ENCODE measurements at places on chromosomes 12 and 14.

DNA sequence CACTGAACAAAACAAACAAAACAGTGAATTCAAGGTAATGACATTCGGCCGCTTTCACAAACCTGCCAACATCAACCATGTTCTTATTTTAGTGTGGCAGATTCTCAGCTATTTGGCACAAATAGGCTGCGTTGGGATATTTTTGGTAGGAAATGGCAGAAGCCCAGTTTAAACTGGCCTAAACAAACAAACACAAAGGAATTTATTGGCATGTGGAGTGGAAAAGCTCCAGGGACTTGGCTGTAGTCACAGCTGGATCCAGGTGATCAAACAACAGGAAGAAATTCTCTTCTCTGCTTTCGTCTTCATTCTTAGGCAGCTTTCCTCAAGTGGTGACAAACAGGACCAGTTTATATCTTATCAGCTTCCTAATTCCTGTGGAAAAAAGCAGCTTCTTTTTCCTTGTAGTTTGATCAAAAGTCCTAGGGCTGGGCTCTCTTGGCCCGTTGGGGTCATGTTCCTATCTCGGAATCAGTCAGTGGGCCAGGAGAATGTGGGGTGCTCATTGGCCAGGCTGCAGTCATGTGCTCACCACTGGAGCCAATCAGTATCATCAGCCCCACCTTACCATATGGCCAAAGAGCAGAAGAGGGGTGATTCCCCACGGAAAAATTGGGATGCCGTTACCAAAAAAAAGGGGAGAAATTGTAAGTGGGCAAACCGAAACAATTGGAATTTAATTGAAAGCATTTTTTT, 22.6 kb downstream of the C12orf75 start:
- no peak for DNase-seq

DNA sequence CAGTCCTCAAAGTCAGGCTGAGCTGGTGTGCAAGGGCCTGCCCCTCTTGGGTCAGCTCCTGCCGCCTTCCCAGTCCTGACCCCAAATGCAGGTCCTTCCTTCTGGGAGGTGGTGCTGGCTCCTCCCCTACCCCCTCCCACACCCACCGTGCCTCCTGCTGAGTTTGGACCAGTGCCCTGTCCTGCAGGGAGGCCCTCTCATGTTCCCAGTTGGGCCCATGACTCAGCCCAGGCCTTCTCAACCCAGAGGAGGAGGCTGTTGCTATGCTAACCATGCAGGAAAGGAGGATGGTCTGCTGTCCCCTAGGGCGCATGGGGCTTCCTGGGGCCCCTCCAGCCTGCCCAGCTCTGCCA, 4.4 kb downstream of the ZBTB42 start:
- no peak for DNase-seq

DNA sequence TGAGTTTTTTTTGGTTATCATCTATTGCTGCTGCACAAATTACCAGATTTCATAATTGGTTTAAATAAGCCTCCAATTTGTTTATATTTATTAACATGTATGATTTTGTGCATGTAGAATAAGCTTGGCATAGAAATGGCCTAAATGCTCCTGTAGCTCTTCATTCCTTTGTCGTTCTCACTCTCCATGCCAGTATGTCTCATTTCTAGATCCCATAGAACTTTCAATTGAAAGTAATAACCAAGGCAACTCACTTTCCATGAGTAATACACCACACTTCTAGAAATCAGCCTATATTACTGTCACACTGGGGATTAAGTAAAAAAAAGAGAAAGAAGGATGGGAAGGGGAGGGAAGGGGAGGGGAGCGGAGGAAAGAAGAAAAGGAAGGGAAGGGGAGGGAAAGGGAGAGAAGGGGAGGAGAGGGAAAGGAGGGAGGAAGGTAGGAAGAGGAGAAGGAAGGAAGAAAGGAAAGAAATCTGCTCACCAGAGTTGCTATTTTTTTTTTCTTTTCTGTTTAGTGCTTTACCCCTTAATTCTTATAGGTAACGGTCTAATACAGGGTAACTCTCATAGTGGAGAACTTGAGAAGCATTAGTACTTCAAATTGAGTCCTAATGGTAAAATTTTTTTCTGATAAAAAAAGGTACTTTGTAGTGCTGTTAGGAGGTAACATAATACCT, 45.6 kb downstream of the MDM2 start:
- no peak for DNase-seq

DNA sequence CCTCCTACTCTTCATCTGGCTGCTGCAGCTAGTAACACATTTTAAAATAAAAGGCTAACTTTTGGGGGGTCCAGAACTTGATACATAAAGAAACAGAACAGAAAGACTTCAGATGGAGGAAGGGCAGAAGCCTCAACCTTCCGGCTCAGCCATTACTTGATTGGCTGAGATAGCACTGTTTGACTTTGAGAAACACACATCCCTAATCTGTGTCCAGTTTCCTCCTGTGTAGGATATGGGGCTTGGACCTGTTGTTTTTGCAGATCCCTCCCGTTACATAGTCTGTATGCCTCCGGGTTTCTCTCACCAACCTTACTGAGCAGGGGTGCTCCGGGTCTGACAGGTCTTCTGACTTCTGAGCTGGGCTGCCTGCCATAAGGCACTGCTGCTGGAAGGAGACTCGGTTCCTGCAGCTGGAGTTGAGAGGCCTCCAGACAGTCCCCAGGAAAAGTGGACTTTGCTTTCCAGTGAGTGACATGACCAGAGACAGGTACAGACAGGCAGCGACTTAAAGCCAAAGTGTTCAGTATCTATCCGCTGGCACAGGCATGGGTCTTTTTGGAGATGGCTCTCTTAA, 8.3 kb upstream of the ZNF641 start:
- DNase-seq, result no peak

GRCh38 chr12:116365606-116366455, 88.3 kb upstream of the MED13L start:
- no peak for DNase-seq

- DNase-seq, result no peak
These were observed 138.8 kb downstream of the GLT1D1 start for GRCh38 chr12:128992116-128992515.

- no peak for DNase-seq
These were observed 15.1 kb upstream of the KERA start for GRCh38 chr12:91072931-91073330.

DNA sequence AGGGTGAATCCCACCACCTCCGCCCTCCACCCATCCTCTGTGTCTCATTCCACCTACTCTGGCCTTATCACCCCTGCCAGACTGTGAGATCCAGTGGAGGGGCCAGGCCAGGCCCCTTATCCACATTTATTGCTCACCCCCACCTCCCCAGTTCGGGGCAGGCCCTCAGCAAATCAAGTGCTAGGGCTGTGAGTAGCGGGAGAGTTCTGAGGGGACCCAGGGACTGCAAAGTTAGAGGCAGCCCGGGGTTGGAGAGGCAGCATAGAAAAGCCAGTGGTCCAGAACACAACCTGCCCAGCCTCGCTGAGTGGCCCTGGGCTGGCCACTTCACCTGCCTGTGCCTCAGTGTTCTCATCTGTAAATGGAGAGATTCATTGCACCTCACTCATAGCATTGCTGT, 27.2 kb upstream of the ACTN1 start:
- no peak for DNase-seq
